ENCODE measurements at places on chromosomes 12 and 14.

GRCh38 chr12:13071305-13072280 is 27.4 kb downstream of the FAM234B start:
- DNase-seq, result no peak

DNA sequence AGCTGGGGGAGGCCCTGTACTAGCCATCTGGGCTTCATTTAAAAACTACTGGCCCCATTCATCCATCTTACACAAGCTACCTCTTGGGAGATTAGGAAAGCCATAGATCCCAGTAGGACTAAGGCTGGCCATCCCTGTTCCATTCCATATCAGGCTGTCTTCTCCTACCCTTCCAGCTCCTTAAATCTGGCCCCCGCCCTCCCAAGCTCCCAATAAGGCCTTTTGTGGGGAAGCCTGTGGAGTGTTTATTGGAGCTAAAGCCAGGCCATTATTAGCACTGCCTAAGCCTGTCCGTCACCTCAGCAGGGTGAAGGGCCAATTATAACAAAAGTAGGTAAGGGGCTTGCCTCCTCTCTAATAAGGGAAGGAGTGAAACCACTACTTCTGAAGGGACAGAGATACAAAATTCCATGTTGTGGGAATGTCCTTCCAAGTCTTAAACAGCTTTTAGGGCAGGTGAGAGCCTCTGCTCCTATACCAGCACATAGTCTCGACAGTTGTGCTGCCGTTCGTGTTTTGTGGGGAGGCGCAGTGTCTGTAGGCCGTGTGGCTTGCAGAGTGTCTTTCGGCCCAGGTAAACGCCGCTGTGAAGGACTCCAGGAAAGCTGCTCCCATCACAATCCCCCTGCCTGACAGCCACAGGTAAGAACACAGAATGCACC is 3.7 kb downstream of the MYL6 start:
- no peak for DNase-seq

DNA sequence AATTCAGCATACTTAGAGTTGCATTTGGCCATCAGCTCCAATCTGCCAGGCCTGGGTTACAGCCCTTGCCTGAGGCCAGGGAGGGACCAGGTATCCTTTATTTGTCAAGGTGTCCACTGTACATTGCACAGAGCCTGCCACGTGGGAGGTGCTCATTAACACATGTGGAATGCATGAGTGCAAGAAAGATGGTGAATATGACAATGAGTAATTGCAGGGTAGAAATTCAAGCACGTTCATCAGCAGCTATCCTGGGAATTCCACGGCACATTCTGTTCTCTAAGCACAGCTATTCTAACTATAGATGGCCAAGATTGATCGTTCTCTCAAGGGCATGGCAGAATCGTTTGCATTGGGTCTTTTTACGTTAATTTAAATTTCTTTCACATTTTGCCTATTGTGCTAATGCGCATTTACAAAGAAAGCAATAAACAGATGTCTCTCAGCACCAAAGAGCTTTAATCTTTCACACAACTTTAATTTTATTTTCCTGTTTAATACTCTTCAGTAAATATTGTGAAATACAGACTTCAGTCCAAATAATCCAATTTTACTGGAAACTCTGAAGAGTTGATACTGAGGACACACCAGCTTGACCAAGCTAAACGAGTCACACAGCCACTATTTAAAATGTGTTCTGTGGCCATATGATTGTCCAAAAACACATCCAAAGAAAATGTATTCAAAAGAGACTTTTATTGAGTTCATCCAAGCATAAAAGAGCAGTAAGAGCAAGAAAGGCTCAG is 1025.7 kb upstream of the TMEM132C start:
- no peak for DNase-seq

- DNase-seq, result no peak
Observed at GRCh38 chr12:95017482-95017881, 14.0 kb upstream of the NDUFA12 start.

- peak; percentile 10 for DNase-seq
Observed at GRCh38 chr14:59028476-59029202, 159.8 kb upstream of the DAAM1 start.

DNA sequence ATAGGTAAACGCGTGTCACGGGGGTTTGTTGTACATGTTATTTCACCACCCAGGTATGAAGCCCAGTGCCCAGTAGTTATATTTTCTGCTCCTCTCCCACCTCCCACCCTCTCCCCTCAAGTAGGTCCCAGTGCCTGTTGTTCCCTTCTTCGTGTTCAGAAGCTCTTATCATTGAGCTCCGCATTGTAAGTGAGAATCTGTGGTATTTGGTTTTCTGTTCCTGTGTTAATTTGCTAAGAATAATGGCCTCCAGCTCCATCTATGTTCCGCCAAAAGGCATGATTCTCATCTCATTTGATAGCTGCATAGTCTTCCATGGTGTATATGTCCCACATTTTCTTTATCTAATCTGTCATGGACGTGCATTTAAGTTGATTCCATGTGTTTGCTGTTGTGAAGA is 6.9 kb upstream of the GPRC5D start:
- no peak for DNase-seq

GRCh38 chr14:105385322-105385637 is 13.1 kb upstream of the TEX22 start:
- no peak for DNase-seq

DNA sequence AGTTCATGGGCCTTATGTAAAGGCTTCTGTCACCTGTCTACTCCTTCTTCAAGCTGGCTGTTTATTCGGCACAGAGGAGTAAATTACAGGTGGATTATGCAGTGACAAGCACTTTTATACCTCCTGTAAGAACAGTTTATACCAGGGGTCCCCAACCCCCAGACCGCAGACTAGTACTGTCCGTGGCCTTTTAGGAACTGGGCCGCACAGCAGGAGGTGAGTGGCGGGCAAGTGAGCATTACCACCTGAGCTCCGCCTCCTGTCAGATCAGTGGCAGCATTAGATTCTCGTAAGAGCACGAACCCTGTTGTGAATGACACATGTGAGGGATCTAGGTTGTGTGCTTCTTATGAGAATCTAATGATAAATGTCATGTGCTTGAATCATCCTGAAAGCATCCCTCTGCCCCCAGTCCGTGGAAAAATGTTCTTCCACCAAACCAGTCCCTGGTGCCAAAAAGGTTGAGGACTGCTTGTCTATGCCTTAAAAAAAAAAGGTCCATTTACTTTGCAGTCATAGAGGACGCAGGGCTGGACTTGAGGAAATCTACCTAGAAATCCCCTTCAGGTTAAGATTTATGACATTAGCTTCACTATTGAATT is 78.8 kb downstream of the ETV6 start:
- no peak for DNase-seq

DNA sequence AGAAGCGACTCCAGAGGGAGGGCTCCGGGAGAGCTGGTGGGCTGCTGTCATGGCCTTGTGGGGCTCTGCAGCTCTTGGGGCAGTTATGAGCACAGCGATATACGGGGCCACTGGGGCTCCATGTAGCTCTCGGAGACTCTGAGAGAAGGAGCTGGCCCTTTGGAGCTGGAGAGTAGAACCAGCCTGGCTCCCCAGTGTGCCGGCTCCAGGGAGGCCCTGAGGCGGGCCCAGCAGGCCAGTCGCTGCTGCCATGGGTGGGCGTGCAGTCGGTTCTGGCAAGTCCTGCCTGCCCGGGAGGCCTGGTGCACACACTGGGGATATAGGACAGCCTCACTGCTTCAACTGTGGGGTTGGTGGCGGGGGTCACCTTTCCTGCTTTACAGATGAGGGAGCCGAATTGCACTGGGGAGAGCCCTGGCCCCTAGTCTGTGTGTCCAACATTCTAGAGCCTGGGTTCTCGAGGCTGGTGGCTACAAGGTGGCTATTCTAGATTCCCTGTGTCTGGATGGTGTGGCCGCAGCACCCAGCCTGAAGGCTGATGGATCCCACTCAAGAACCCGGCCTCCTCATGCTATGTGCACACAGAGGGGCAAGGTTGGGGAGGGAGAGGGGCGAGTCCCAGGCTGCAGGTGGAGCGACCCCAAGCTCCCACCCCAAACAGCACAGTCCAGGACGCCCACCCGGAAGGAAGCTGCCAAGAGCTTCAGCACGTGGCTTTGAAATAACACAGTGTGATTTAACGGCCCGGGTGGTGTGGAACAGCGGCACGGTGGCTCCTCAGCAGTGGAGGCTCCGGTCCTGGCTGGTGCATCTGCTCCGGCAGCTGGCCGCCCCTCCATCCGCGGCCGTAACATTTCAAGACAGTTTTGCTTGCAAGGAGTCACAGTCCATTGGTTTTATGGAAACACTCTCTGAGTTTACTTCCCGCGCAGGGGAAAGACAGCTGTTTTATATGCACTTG is 188.3 kb upstream of the C14orf180 start:
- DNase-seq, result no peak

DNA sequence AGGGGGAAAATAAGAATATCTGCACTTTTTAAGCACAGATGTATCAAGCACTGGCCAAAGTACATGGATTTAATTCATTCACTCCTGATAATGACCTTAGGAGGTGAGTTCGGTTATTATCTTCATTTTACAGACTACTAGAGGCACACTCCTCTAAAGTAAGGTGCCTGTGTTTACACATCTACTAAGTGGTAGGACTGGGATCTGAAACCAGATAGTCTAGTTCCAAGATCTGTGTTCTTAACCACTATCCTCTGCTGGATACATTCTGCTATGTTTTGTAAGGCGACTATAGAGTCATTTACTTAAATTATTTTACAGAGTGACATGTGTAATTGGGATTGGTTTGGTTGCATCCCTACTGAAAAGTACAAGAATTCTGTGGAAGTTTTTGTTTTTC is 175.3 kb downstream of the ESR2 start:
- no peak for DNase-seq

GRCh38 chr14:64878837-64879634 is 671 bp downstream of the SPTB start:
- no peak for DNase-seq

GRCh38 chr14:51859131-51859530 is 1.3 kb upstream of the GNG2 start:
- no peak for DNase-seq

DNA sequence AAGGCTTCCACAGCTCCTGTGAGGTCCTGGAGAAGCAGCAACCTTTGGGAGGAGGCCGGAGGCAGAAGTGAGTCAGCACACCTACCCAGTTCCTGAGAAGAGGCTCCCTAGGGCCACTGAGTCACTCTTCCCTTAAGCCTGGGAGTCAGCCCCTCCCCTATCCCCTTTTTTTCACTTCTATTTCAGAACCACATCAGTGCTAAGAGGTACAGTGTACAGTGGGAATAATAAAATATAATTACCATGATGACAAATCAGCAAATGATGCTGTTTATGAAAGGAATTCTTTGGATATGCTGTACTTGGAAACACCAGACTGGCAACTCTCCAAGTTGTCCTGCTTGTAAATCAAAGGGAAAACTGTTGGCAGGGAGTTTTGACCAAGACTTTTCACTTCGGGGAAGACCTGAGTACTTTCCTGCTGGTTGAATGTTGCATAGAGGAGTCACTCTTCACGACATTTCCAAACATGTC is 7.8 kb upstream of the TBPL2 start:
- peak; percentile 15 for DNase-seq

DNA sequence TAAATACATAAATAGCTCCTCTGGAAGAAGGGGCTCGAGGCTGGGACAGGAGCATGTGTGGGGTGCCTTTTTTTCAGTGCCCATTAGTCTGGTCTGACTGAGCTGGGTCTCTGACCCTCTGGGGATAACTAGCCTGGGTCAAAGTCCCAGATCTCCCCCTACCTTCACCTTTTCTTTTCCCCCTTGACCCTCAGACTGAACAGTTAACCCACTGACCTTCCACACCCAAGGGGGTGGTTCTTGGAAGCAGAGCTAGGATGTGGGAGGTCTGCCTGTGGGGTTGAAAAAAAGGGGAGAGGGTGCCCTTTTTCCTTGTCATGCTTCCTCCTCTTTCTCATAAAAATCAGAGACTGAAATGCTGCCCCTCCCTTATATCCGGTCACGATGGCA is 925 bp upstream of the GLI1 start:
- no peak for DNase-seq

- DNase-seq, result no peak
Observed at GRCh38 chr12:31214626-31215517, 111.1 kb downstream of the SINHCAF start.

DNA sequence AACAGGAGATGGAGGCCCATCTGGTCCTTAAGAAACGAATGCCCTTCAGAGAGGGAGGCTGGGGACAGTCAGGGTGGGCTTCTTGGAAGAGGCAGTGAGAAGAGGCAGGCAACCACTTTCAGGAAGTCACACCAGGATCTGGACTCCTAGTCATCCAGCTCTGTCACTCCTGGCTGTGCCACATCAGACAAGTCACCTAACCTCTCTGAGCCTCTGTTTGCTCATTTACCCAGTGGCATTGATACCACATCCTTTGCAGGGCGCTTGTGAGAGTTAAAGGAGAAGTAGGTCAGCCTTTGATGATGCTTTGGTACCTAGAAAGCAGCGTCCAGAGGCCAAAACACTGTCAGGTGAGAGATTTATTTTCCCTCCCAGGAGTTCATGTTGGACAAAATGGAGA is 11.1 kb downstream of the CCDC197 start:
- no peak for DNase-seq

GRCh38 chr12:128076188-128076587 is 190.8 kb upstream of the TMEM132C start:
- no peak for DNase-seq

DNA sequence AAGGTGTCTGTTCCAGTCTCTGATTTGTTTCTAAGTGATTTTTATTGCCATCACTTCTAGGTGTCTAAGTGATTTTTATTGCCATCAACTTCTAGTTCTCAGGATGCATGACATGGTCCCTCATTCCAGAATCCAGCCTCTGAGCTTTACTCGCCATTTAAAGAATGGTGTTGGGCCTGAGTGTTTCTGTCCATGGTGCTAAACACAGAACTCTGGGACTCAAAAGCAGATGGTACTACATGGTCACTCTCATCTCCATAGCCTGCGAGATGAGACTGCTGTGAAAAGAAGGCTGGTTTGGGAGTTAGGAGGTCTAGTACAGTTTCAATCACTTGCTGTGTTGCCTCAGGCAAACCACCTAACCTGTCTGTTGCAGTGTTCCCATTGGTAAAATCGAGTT is 276.6 kb downstream of the NRXN3 start:
- DNase-seq, result no peak

- DNase-seq, result no peak
Observed at GRCh38 chr12:7026854-7027253, 8.6 kb upstream of the LPCAT3 start.

DNA sequence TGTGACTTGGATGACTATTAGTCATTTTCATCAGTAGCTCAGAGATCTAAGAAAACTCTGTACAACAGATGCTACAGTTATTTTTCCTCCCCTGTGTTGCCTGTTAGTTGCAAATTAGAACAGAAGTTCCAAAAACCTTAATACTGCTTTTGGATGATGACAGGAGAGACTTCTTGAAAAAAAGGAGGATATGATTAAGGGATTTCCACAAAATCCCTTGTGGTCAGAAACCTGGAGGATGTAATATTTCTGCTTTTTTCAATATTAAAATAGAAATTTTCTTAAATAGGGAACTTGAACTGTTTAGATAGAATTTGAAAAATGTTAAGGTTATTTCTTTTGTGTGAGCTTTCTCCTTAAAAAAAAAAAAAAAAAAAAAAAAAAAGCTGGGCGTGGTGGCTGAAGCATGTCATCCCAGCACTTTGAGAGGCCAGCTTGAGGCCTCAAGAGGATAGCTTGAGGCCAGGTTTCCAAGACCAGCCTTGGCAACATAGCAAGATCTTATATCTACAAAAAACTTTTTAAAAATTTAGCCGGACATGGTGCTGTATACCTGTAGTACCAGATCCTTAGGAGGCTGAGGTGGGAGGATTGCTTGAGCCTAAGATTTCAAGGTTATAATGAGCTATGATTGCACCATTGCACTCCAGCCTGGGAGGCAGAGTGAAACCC is 14.1 kb downstream of the CMAS start:
- DNase-seq, result no peak

- no peak for DNase-seq
Observed at GRCh38 chr14:74685921-74686678, 26.8 kb downstream of the AREL1 start.

Data from stimulated activated CD4-positive, alpha-beta T cell treated with anti-CD3 and anti-CD28 coated beads, Interleukin-2, amount 100 ng/mL, for 48 hours (primary cell).